ENCODE measurements at places on chromosomes 1 and 21. TPM values are rescaled to one million over a fixed set of nuclear protein-coding genes. Genes with fewer than 3 reads are reported as not detected.

Gene FAM163A
- total RNA-seq: 0.13 TPM

Gene PKLR
- total RNA-seq: 2.4 TPM

Gene SPRR1A
- total RNA-seq: not detected

Gene CD101
- total RNA-seq: 1.1 TPM

Gene DENND2C
- 4.1 TPM for total RNA-seq

Gene ZNF648
- 0.23 TPM for total RNA-seq

GRCh38 chr1:228457017-228457395 is 30.2 kb upstream of the RNF187 start:
- peak overlapping the region; percentile 91 for H3K27ac ChIP-seq
- peak overlapping the region; percentile 63 for H3K4me3 ChIP-seq
- no peaks in the 10 kb centered on the region for H3K4me1 ChIP-seq
- no peaks in the 10 kb centered on the region for H3K36me3 ChIP-seq
- DNase-seq: no peak

DNA sequence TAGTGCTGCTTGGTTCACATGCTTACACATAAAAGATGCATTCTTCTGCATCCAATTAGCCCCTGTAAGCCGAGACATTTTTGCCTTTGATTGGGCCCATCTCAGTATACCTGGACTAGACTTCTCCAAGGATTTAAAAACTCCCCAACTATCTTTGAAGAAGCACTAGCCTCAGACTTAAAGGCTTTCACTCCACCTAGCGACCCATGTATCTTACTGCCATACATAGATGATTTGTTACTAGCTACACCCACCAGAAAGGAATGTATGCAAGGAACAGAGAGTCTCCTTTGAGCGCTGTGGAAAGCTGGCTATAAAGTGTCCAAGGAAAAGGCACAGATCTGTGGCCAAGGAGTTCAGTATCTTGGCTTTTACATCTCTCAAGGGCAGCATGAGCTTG is 91.7 kb downstream of the LIPI start:
- H3K27me3 ChIP-seq: no peaks in the 10 kb centered on the region
- H3K4me1 ChIP-seq: no peaks in the 10 kb centered on the region
- no peaks in the 10 kb centered on the region for H3K36me3 ChIP-seq
- no peak for DNase-seq

DNA sequence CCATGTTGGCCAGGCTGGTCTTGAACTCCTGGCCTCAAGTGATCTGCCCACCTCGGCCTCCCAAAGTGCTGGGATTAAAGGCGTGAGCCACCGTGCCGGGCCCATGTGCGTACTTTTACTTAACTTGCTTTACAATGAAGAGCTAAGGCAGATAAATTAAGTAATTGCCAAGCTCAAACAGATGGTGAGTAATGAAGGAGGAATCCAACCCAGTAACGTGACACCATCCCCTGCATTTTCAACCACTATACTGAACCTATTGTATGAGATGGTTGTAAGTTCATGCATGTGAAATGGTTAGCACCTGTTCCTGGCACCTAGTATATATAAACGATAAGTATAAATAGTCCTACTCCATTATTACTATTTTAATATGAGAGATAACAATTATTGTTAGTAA is 588.0 kb upstream of the BEND5 start:
- no peak overlapping the region for H3K27ac ChIP-seq
- no peak overlapping the region for H3K4me3 ChIP-seq
- H3K36me3 ChIP-seq: no peaks in the 10 kb centered on the region
- H3K27me3 ChIP-seq: no peaks in the 10 kb centered on the region
- H3K4me1 ChIP-seq: no peaks in the 10 kb centered on the region
- no peak for DNase-seq

DNA sequence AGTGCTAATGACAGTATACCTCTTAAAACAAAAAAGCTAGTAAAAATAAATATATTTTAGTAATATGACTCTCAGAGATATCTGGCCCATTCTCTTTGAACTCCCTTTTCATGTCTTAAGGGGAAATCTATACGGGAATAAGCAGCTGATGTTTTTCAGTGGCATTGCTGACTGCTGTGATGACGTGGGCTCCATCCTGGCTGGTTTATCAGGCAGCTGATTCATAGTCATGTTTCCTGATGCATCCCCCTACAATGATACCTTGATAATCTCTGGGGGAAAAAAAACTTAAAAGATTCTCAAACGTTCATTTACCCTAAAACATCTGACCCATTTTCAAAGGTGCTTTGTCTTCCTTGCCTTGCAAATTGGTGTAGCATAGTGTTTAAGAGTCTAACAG is 53.8 kb downstream of the ABCA4 start:
- H3K27ac ChIP-seq: no peak overlapping the region
- no peak overlapping the region for H3K4me3 ChIP-seq
- H3K4me1 ChIP-seq: no peaks in the 10 kb centered on the region
- DNase-seq: no peak

- H3K36me3 ChIP-seq: no peaks in the 10 kb centered on the region
- H3K27ac ChIP-seq: peak overlapping the region; percentile 67
- peak overlapping the region; percentile 29 for H3K4me3 ChIP-seq
- peaks cover 18% of the 10 kb centered on the region for H3K4me1 ChIP-seq
- H3K27me3 ChIP-seq: no peaks in the 10 kb centered on the region
- DNase-seq: peak; percentile 44
Observed at GRCh38 chr1:39268906-39269305, 64.4 kb downstream of the MACF1 start.

- no peaks in the 10 kb centered on the region for H3K36me3 ChIP-seq
- no peak for DNase-seq
- no peak overlapping the region for H3K27ac ChIP-seq
- no peaks in the 10 kb centered on the region for H3K27me3 ChIP-seq
- H3K4me3 ChIP-seq: no peak overlapping the region
- H3K4me1 ChIP-seq: no peaks in the 10 kb centered on the region
Observed at GRCh38 chr1:208071435-208072031, 160.6 kb upstream of the CD34 start.

DNA sequence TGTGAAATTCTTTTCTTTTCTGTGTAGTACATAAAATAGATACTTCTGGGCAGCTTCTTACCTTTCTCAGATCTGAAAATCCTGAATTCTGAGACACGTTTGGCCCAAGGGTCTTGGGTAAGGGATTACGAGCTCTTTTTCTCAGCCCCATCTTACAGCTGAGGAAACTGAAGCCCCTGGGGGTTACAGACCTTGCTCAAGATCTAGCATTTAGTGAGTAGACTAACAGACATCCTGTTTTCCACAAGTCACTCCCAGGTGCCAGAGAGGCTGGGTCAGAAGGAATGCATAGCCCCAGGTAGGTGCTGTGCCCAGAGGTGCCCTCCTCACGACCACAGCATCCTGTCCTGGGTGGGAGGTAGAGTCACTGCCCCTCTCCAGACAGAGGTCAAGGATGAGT is 13.2 kb upstream of the CREG1 start:
- no peak overlapping the region for H3K27ac ChIP-seq
- DNase-seq: no peak
- H3K4me1 ChIP-seq: no peaks in the 10 kb centered on the region
- H3K36me3 ChIP-seq: no peaks in the 10 kb centered on the region
